ENCODE measurements at places on chromosomes 1 and 21. TPM values are rescaled to one million over a fixed set of nuclear protein-coding genes. Genes with fewer than 3 reads are reported as not detected.

The ACTN2 gene
- not detected for polyA plus RNA-seq

The SERPINC1 gene
- not detected for polyA plus RNA-seq

The CLCA4 gene
- not detected for polyA plus RNA-seq

The MIB2 gene
- polyA plus RNA-seq: 20.6 TPM

The ASTN1 gene
- not detected for polyA plus RNA-seq

The STUM gene
- not detected for polyA plus RNA-seq

- no peak for DNase-seq
These were observed 116.1 kb downstream of the ATP5PO start for GRCh38 chr21:33799378-33800090.

- no peak for DNase-seq
These were observed 785 bp downstream of the ZNF697 start for GRCh38 chr1:119647228-119647733.

- peak; percentile 31 for DNase-seq
These were observed 11.4 kb downstream of the SDE2 start for GRCh38 chr1:225987491-225988316.

DNA sequence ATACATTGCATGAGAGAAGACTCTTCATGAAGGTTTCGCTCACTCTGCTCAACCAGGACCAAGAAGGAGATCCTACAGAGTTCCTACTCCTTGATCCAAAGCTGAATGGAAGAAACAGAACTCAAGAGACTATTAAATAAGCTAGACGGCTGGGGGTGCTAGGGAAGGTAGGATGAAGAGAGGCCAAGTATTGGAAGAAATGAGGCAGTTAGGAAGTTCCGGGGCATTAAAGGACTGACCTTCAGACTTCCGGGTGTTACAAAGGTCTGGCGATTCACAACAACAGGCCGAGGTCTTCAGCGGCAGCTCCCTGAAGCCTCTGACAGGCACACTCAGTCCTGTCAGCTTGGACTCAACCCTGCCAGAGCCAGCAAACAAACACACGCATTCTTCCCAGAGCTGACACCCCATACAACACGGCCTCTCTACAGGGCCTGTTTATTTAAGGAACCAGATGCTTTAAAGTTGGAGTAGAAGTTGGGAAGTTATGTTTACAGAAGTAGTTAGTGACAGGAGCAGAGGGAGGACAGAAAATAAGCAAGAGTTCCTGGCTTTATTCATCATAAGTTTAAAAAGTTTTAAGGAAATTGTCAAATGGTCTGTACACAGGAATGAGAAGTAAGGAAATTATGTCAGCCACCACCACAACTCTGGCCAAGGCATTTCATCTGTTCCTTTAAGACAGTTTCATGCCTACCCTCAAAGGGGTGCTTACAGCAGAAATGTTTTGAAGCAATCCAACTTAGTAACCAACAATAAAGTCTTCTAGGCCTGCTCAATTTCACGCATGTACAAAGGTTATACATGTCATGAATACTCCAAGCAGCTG lies 4.7 kb downstream of the SORT1 start:
- DNase-seq: no peak

DNA sequence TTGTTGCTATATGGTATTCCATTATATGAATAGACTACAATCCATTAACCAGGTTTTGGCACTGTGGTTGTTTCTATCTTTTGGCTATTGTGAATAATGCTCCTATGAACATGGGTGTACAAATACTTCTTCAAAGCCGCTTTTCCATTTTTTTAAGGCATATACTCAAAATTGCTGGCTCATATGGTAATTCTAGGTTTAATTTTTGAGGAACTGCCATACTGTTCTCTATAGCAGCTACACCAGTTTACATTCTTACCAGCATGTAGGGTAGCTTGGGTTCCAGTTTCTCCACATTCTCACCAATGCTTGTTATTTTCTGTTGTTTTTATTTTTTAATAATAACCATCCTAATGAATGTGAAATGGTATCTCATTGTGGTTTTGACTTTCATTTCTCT lies 19.9 kb upstream of the AGO1 start:
- no peak for DNase-seq

DNA sequence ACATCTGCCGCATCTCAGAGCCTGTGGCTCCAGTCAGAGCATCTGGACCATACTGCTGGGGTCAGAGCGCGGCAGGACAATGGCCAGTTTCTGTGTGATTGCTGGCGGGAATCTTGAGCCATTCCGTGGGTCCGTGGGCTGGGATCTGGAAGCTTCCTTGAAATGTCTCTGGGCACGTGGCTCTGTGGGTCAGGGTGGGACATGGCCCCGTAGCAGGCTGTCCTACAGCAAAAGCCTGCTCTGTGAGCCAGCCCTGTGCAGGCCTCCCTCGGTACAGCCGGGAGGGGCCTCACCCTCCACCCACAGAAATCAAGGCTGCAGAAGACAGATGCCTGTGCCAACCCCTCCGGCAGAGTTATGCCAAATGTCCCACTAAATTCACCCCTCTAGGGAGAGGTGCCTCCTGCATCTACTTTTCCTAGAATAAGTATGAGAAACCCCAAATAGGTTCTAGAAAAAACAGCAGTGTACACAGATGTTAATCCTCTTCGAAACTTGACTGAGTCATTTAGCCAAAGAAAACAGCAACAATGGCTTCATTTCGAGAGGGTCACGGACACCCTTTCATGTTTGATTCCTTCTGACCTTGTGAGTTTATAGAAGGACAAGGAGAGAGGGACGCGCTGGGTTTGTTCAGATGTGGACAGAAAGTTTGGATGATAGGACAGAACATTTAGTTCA lies 27.8 kb downstream of the COL18A1 start:
- no peak for DNase-seq

DNA sequence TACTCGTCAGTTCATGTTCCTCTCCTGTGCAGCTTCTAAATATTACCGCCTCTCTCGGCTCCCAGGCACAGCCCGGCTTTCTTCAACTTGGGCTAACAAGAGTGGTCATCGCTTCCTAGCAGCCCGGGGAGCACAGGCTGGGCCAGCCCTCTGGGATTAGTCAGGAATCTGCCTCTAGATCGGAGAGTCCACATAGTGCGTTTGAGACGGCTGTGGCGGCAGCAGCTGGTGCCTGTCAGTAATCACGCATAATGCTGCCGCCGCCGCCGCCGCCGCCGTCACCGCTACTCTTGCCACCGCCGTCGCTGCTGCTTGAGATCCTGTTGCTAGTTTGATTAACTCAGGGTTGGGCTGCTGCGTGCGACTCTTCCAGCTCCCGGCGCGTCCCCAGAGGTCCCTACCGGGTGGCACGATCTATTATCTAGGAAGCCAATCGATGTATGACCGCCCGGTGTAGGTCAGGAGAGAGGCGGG lies at the start of gene RXRG:
TSS of gene RXRG (minus strand) at position 230 of the 474 bp plus-strand sequence. CDS start 233 bp downstream, outside the sequence.
- no peak for DNase-seq

- DNase-seq: no peak
These were observed 26.6 kb upstream of the SOX13 start for GRCh38 chr1:204046346-204046745.

- DNase-seq: no peak
These were observed 1382.2 kb upstream of the B3GALT2 start for GRCh38 chr1:194568610-194569009.

DNA sequence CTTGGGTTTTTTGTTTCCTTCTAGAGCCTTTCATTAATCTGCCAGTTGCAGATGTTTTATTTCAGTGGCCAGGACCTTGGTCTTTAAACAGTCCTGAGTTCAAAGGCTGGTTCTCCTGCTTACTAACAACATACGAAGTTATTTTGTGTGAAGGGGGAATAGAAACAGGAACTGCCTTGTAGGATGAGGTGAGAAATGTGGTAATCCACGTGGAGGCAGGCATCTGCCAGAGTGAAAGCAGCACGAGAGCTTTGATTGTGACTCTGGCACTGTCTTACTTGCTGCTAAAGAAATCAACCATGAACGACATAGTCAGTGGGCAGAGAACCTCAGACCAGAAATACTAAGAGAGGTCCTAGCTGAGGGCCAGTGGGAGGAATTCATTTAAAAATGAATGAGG lies 30.4 kb downstream of the TMEM63A start:
- peak; percentile 54 for DNase-seq

- no peak for DNase-seq
These were observed 44.1 kb downstream of the STYXL2 start for GRCh38 chr1:167137793-167138510.

DNA sequence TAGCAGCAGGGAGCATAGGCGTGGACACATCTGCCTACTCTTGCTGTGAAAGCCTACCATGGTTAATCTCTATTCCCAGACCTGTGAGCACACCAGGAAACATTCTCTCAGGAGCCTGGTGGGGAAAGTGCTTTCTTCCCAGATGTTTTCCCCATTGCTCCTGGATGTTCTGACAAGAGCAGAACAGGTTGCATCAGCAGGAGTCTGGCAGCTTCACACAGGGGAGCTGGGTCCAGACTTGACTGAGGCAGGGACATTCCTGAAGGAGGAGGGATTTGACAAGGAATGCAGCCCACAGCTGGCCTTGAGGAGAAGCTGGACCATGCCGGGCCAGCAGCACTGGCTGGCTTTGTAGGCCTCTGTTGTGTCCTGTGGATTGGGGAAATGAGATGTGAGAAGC lies 21.0 kb upstream of the ARTN start:
- no peak for DNase-seq

- DNase-seq: no peak
These were observed 6.8 kb upstream of the PUM1 start for GRCh38 chr1:31072304-31072746.

- DNase-seq: no peak
These were observed 8.9 kb downstream of the MAP1LC3C start for GRCh38 chr1:241990040-241990439.

GRCh38 chr1:219744652-219745469 lies 132.0 kb upstream of the ZC3H11B start:
- DNase-seq: no peak

GRCh38 chr1:11514366-11514765 lies 35.4 kb downstream of the DISP3 start:
- no peak for DNase-seq

- no peak for DNase-seq
These were observed 46.0 kb upstream of the MACF1 start for GRCh38 chr1:39158327-39159086.

DNA sequence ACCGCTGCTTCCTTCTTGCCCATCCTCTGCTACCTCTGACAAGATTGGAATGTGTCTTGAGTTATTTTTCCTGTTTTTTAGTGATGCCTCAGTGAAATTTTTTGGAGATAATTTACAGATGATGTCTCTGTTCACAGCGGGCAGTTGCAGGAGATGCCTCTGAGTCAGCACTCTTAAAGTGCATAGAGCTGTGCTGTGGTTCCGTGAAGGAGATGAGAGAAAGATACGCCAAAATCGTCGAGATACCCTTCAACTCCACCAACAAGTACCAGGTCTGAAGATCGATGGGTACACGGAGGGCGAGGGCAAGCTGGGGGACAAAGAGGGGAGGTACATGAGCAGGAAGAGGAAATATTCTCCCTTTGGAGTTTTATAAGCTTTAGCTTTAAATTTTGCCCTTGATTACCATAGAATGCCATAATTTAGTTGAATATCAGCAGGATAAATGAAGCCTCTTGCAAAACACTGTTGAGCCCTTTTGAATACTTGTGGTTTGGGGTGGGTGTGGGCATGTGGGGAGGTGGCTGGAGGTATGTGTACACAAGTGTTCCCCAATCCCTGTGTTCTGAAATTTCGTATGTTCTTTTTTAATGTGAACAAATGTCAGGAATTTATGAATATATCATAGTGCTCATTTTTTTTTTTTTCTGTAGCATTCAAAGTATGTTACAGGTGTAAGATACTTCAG lies 19.8 kb downstream of the ATP1A1 start:
- DNase-seq: no peak

GRCh38 chr1:104264521-104264920 lies 514.8 kb downstream of the AMY1C start:
- DNase-seq: no peak

DNA sequence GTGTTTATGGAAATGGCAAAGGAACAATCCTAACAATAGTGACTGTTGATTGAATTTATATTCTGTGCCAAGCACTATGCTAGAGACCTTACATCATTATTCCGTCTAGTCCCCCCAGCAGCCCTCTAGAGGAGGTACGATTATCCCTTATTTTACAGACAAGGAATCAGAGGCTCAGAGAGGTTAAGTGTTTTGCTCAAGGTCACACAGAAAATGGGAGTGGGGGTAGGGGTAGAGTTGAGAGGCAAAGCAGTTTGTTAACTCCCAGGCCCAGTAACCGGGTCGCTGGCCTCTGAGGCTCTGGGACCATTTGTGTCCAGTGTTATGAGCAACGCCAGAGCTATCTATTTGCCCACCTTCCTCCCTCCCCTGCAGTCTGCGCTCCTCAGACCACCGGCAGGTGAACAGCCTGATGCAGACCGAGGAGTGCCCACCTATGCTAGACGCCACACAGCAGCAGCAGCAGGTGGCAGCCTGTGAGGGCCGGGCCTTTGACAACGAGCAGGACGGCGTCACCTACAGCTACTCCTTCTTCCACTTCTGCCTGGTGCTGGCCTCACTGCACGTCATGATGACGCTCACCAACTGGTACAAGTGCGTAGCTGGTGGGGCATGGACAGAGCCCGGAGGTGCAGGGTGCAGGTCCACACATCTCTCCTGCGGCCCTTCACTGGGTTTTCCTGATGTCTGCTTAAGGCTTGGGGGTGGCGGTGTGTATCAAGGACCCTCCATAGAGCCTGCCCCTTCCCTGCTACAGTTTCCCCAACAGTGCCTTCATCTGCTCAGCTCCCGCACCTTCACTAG lies 19.8 kb downstream of the SERINC2 start:
- DNase-seq: no peak

DNA sequence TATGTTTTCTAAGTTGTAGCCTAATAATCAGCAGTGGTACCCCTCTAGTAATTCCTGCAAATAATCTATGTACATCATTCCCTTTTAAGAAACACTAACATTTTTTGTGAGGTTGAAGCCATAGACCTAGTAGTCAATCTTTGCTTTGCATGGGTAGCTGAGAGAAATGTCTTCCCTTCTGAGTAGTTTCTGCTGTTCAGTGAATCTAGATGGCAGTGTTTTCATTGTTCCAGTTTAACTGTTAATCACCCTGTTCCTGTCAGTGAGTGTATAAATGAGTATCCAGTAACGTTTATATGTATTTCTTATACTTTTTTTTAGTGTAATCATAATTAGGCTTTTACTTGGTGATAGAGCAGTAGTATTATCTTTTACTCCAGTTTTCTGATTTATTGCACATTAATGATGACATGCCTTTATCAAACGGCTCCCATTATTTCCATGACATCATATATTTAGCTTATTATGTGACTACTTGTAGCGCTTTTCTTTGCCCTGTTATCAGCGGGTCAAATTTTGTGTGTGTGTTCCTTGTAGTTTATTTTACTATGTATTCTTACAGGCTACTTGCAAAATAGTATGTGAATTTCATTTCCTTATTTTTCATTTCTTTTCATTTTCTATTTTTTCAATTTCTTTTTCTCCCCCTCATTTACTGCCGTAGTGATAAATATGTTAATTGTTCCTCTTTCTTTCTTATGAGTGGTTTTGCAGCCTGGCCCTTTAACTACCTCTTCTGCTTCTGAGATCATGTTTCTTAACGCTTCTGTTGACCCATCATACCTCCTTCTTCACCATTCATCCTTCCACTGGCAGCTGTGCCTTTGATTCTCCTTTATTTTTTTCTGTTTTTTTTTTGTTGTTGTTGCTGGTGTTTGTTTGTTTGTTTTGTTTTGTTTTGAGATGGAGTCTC lies 18.8 kb downstream of the CEP350 start:
- DNase-seq: no peak

- no peak for DNase-seq
These were observed 64.1 kb downstream of the ATP2B4 start for GRCh38 chr1:203690730-203691129.
